ENCODE measurements at places on chromosomes 2 and 18. TPM values are rescaled to one million over a fixed set of nuclear protein-coding genes. Genes with fewer than 3 reads are reported as not detected.

Gene ARHGAP15
- total RNA-seq, result 0.88 TPM

Gene SH3RF3
- 14.8 TPM for total RNA-seq

Gene ANKRD53
- total RNA-seq, result 1.1 TPM

Gene GAL3ST2
- total RNA-seq, result 0.36 TPM

Gene ITGB6
- under 0.01 TPM for total RNA-seq

Gene CCDC178
- not detected for total RNA-seq

Gene NIF3L1
- total RNA-seq, result 22.1 TPM

Gene ZNF396
- total RNA-seq, result 3.3 TPM

Gene PPP1R1C
- 0.29 TPM for total RNA-seq

Gene CXCR1
- not detected for total RNA-seq
